ENCODE measurements at places on chromosomes 12 and 14.

DNA sequence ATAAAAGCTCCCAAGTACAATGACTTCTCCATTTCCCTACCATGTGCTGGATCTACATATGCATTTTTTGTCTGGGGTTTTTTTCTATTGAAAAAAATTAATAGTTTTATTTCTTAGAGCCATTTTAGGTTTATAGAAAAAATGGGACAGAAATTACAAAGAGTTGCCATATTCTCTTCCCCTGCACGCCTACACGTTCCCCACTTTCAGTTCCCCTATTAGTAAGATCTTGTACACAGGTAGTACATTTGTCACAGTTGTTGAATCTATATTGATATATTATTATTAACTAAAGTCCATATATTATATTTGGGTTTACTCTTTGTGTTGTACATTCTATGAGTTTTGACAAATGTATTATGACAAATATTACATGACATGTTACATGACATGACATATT, 35.7 kb downstream of the SIX6 start:
- no peak for DNase-seq

- no peak for DNase-seq
These were observed 11.4 kb upstream of the KRT74 start for GRCh38 chr12:52585066-52585465.

GRCh38 chr12:120110550-120111501, 5.7 kb downstream of the RAB35 start:
- no peak for DNase-seq

- no peak for DNase-seq
These were observed 43.8 kb upstream of the KTN1 start for GRCh38 chr14:55536204-55536708.

- DNase-seq: peak; percentile 49
These were observed 27.6 kb downstream of the PMCH start for GRCh38 chr12:102169922-102170621.

- peak; percentile 54 for DNase-seq
These were observed 494 bp downstream of the GCH1 start for GRCh38 chr14:54902143-54902520.

DNA sequence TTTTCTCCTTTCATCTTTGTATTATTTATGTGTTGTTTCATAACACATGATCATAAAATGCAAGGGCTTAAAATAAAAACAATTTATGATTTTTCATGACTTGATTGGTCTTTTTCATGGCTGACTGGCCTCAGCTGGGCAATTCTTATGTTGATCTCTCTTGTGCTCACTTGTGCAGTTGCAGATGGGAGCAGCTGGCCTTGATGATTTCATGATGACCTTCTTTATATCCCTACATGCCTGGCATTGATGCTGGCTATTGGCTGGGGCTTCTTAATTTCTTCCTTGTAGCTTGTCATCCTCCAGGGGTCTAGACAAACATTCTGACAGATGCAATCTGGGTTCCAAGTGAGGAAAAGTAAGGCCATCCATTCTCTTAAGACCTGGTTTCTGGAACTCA, 1832.8 kb upstream of the FLRT2 start:
- no peak for DNase-seq

- peak; percentile 81 for DNase-seq
These were observed 96.8 kb upstream of the MDM1 start for GRCh38 chr12:68428724-68429501.

DNA sequence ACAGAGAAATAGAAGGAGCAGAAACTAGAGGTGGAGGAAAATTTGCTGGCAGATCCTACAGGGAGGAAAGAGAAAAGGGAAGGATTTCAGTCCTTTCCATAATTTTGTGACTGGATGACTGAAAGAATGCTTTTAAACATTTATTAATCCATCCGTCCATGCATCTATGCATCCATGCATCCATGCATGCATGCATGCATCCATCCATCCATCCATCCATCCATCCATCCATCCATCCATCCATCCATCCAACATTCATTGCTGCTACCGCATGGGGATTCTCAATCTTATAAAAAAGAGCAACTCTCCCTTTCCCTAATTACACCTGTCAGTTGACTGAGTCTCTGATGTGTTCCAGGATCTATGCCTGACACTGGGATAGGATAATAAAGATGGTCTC, 55.7 kb upstream of the NR2C1 start:
- no peak for DNase-seq

GRCh38 chr12:15699886-15700285, 89.3 kb downstream of the EPS8 start:
- DNase-seq: no peak

DNA sequence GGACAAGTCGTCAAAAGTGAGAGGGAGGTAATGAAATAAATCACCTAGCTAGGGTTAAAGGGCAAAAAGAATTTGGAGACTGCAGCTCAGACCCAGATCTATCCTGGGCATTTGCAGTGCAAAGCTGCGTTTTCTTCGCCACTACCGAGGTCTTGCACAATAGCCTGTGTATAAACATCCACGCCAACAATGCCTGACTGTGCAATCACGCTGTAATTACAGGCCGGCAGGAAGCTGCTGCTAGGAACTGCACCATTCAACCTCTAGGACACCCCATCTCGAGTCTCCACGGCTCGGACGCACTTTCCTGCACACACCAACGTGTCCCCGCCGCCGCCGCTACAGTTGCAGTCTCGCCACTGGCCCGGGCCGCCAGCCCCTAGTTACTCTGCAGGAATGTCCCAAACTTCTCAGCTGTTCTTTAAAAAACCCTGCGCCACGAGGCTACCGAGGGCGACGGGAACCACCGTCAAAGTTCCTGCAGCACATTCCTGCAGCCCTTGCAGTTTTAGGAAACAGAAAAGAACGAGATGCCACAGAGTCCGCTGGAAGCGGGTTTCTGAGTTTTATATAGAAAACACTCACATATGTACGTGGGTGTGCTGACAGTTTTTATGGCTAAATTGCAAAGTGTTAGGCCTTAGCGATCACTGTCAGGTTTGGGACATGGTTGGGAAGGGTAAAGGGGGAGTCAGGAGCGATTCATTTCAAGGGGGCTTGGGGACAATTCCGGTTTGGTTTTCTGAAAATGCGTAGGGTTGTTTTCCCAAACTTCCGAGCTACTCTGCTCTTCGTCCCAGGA, 65.6 kb upstream of the PTGR2 start:
- peak; percentile 95 for DNase-seq

- DNase-seq: no peak
These were observed 59.6 kb downstream of the LRFN5 start for GRCh38 chr14:41666301-41666700.

DNA sequence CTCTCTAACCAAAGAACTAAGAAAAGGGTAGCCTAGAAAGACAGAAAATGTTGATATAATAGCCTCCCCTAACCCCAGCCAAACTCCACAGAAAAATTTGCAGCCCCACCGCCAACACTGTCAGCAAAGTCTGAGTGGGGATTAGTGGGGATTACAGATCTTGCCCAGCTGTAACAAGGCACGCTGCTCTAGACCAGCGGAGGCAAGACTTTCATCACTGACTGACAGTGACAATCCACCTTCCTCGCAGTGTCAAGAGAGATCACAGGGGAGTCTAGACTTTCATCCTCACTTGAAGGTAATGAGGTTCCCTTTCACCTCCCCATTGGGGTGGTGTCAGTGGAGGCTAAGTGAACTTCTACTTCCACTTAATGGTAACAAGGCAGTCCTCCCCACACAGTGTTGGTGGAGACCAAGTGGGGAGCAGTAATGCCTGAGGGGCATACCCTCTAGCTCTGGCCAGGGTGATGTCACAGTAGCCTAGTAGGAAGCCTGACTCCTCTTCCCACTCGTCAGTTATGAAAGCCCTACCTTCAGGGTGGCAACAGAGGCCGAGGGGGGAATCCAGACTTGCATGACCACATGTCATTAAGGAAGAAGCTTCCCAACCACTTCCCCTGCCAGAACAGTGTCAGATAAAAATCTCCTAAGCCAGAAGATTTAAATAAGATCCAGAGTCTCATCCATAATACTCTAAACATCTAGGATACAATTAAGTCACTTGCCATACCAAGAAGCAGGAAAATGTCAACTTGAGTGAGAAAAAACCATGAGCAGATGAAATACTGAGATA, 91.7 kb upstream of the RASSF8 start:
- peak; percentile 87 for DNase-seq

GRCh38 chr12:114445401-114446323, 39.7 kb upstream of the TBX5 start:
- DNase-seq: no peak

DNA sequence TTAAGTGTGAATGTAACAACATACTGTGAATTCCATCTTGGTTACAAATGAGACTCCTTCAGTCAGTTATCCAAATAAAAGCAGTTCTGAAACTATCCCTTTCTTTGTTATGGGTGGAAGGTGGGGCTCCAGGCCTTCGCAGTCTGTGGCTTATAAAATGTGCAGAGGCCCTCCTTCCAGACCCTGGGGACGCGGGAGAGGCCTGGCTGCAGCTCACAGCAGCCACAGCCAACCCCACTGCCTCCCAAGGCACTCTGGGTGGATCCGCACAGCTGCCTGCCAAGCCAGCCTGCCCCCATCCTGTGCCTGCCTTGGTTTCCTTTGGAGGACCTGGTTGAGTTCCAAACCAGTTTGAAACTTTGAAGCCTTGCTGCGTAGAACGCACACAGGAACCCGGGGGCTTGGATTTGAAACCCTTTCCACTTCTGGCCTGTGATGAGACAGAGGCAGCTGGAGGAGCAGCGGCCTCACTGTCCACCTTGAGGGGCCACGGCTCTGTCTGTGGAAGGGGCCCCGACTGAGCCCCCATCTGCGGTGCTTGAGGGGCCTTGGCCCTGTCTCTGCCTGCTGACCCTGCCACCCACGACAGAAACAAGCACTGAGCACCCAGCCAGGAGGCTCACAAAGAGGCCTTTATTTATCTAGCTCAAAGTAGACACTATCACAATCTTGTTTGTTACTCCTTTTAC, 30.4 kb downstream of the CCNK start:
- peak; percentile 81 for DNase-seq

GRCh38 chr12:3732901-3733300, 20.0 kb downstream of the CRACR2A start:
- no peak for DNase-seq

DNA sequence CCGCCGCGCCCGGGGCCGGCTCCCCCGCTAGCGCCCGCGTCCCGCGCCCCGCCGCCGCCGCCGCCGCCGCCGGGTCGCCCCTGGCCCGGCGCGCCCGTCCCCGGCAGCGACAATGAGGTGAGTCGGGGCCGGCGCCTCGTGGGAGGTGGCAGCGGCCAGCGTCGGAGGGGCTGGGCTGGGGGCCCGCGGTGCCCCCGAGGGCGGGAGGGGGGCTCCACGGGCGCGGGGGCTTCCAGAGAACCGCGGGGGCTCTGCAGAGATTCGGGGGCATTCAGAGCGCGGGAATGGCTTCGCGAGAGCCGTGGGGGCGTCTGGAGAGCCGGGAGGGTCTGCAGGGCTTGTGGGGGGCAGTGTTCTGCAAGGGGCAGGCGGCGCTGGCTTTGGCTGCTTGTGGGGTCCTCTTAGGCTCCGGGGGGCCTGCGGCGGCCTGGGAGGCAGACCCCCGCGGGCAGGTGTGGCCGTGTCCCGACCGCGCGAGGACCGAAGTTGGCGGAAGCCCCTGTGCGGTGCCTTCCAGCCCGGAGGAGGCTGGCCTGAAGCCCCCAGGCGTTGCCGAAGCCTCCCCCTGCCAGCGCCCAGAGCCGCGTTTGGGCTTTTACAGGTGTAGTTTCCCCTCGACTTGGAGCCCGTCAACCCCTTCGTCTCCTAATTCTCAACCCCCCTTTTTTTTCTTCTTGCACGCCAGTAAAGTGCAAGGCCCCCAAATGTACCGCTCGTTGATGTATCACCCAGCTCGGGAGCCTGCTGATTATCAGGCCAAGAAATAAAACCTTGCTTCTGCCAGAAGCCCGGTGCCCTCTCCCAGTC, 93.1 kb upstream of the EVL start:
- DNase-seq: peak; percentile 26

DNA sequence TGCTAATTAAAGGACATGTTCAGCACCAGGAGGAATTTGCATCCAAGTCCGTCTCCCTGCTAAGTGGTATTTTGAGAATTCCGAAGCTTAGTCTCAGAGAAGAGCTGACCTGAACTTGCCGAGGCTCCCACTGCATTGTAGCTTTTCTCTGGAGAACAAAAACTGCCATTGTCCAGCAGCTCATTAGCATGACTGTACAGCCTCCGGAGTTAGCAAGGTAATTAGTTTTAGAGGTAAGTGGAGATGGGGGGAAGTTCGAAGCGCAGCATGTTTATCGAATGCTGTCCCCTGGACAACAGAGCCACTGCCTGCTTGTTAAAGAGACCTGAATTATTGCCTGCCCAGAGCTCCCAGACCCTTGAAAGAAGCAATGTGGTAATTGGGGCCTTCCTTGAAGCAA, 160.3 kb upstream of the PELI2 start:
- DNase-seq: no peak

DNA sequence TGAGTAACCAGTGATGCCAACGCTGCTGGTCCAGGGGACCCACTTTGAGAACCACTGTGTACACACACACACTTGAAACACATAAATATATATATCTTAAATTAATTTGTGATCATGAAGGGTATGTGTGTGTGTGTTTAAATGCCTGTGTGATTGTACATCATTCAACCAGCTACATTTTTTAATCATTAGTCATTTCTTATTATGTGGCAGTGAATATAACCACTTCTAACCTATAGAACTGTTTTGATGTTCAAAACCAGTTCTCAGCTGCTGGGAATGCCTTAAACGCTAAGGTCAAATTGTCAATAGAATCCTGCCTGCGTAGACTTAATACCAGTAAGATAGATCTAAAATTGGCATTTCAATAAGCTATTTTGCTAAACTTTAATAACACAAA, 330.0 kb downstream of the SYT1 start:
- DNase-seq: no peak

- no peak for DNase-seq
These were observed 76.3 kb upstream of the LMNTD1 start for GRCh38 chr12:25629341-25629740.

GRCh38 chr12:77060136-77060882, 5.1 kb downstream of the E2F7 start:
- no peak for DNase-seq

DNA sequence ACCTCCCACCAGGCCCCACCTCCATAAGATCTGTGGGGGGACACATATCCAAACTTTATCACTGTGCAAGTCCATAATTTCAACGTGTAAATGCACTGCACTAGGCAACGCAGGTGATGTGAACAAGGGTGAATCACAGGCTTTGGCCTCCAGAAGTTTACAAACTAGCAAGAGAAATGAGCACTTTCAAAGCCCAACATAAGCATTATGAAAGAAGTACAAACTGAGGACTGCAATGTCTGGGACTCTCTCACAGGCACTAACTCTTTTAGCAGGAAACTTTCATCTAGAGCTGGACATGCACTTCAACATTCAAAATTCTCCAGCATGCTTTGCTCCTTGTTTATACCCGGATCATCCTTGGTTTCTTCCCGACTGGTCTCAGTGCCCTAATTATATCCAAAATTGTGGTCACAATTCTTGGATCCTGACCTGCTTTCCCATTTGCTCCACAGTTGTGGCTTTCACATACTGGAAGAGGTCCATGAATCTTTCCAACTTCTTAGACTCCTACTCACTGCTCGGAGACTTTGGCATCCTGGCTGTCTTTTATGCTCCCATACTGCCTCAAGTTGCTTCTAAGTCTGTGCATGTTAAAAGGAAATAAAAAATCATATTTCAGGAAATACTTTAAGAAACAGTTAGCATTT, 44.9 kb upstream of the STRAP start:
- DNase-seq: peak; percentile 93

GRCh38 chr12:121806009-121806545, 2.3 kb downstream of the SETD1B start:
- DNase-seq: no peak

Data from EH (cell line).